ENCODE measurements at places on chromosomes 3 and 15.

DNA sequence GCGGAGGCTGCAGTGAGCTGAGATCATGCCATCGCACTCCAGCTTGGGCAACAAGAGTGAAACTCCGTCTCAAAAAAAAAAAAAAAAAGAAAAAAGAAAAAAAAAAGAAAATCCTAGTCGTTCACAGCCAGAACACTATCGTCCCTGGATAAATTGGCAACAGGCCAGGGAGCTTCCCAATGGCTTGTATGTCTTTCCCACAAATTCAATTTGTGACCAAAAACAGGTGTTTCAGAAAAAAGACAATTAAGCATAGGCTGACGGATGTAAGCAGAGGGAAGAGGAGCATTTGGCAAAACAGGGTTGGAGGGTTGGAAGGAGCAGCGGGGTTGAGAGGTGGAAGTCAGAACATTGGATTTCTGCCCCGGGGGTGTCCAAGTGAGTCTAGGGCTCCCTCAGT lies 8.5 kb downstream of the EPB42 start:
- DNase-seq, result no peak

GRCh38 chr15:74133694-74134386 lies 3.5 kb downstream of the ISLR2 start:
- no peak for DNase-seq

DNA sequence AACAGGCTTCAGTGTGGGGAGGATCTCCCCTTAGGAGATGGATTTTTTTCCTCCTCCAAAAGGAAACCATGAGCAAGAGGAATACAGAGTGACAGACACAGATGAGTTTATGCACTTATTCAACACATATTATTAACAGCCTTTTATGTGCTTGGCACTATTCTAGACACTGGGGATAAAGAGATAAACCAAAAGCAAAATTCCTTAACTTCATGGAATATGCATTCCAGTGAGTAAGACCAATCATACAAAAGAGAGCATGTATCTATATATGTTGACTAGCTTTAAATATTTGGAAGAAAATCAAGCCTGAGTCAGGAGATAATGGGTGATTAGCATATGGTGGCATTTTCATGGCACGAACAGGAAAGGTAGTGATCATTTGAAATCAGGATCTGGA lies 284.4 kb upstream of the RASGRP1 start:
- DNase-seq, result no peak

- no peak for DNase-seq
Measured at GRCh38 chr3:87196879-87197278, 30.2 kb upstream of the CHMP2B start.

- no peak for DNase-seq
Measured at GRCh38 chr3:43729707-43730414, 39.1 kb downstream of the ABHD5 start.

- DNase-seq, result no peak
Measured at GRCh38 chr3:169327546-169328356, 335.8 kb downstream of the MECOM start.

DNA sequence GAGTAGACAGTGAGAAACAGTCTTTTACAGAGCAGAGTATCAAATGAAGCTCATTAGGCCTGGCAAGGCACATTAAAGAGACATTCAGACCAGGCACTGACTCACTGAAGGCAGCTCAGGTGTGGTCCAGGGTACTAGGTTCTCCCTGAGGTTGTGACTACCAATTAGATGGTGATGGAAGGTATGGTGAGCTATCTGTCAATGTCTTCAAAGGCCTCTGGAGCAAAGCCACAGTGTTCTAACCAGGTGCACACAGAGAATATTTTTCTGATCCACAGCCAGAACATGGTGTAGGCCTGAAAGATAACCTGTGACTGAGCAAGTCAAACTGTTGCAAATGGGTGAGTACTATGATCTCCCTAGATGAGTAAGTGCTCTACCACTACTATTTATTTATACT lies 51.5 kb downstream of the EOMES start:
- no peak for DNase-seq

- peak; percentile 23 for DNase-seq
Measured at GRCh38 chr3:9915254-9916141, 1.4 kb upstream of the IL17RC start.

DNA sequence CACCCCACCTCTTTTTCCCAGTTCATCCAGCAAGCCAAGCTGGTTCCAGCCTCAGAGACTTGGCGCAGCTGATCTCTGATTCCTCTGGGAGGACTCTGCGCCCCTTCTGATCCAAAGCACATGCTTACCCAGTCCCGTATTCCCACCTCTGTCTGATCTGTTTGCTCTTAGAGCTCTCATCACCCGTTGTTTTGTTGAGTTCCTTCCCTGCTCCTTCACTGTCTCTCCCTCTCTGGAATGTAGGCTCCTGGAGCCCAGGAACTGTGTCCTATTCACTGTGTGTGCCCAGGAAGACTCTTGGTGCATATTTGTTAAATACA lies 1.3 kb upstream of the ZXDC start:
- no peak for DNase-seq

DNA sequence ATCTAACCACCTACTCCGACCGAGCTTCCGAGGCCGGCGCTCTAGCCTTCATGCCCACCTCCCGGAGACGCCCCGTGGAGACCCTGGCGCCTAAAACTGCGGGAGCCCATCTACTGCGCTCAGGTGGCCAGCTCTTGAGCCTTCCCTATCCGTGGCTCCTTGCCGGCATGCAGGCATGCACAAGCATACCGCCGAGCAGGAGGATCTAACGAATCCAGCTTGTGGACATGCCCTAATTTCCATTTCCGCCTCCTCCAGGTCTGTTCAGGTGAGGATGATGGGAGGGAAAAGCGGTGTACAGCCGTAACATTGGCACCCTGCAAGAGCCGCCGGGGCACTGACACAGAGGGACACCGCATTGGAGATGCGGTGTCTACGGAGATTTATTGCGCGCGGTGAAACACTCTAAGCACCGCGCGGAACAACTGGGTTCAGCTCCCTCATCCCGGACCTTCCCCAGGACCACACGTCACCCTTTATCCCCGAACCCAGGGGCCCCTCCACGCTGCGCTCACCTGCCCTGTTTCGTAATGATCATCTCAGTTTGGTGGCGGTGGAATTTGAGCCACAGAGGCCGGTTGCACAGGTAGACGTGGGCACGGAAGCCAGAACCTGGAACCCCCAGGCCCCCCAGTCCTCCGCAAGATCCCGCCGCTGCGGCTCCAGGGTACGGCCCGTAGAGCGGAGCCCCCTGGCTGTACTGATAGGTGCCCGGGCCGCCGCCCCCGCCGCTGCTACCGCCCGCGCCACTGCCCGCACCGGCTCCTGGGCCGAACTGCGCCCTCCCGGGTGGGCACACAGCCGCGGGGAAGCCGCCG lies 1.0 kb downstream of the EOMES start:
- DNase-seq, result no peak

Data from naive thymus-derived CD4-positive, alpha-beta T cell (primary cell).